ENCODE measurements at places on chromosomes 6 and 20. TPM values are rescaled to one million over a fixed set of nuclear protein-coding genes. Genes with fewer than 3 reads are reported as not detected.

DNA sequence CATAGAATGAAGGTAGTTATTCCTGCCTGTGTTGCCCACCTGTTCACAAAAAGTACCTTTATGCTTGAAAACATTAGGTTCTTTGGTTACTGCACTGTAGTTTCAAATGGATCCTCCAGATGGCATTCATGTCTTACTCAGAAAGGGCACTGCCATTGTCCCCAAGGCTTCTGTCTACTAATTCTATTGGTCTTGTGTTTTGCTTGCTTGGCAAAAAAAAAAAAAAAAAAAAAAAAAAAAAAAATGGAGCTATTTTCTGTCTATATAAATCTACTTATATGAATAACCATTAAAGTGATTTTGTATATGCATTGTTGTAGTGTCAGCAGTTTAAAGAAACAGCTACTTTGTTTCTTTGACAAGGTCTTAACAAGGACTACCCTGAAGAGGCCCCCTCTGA lies 12.7 kb upstream of the EFHC1 start:
- H3K4me3 ChIP-seq = no peak overlapping the region
- no peak overlapping the region for H3K27ac ChIP-seq

GRCh38 chr20:45008521-45009049 lies 42.3 kb downstream of the STK4 start:
- H3K36me3 ChIP-seq = peaks cover 40% of the 10 kb centered on the region
- DNase-seq = no peak
- H3K4me1 ChIP-seq = peaks cover 6% of the 10 kb centered on the region
- no peak overlapping the region for H3K4me3 ChIP-seq
- H3K27me3 ChIP-seq = no peaks in the 10 kb centered on the region
- H3K27ac ChIP-seq = no peak overlapping the region

GRCh38 chr6:104400844-104401243 lies 458.9 kb downstream of the HACE1 start:
- no peak overlapping the region for H3K27ac ChIP-seq
- H3K4me3 ChIP-seq = no peak overlapping the region
- no peak for DNase-seq
- H3K36me3 ChIP-seq = no peaks in the 10 kb centered on the region
- peaks cover 6% of the 10 kb centered on the region for H3K4me1 ChIP-seq

GRCh38 chr6:156801712-156802111 lies 24.5 kb downstream of the ARID1B start:
- H3K4me1 ChIP-seq = peaks cover 10% of the 10 kb centered on the region
- no peaks in the 10 kb centered on the region for H3K36me3 ChIP-seq
- no peak for DNase-seq
- no peak overlapping the region for H3K4me3 ChIP-seq
- H3K27ac ChIP-seq = no peak overlapping the region
- H3K27me3 ChIP-seq = no peaks in the 10 kb centered on the region

GRCh38 chr6:43983191-43983590 lies 144.1 kb downstream of the MRPL14 start:
- no peak overlapping the region for H3K27ac ChIP-seq
- DNase-seq = no peak
- no peaks in the 10 kb centered on the region for H3K27me3 ChIP-seq
- no peaks in the 10 kb centered on the region for H3K36me3 ChIP-seq
- H3K4me3 ChIP-seq = no peak overlapping the region
- peaks cover 6% of the 10 kb centered on the region for H3K4me1 ChIP-seq

Gene TCP11
- not detected for total RNA-seq
